ENCODE measurements at places on chromosomes 11 and 22. TPM values are rescaled to one million over a fixed set of nuclear protein-coding genes. Genes with fewer than 3 reads are reported as not detected.

DNA sequence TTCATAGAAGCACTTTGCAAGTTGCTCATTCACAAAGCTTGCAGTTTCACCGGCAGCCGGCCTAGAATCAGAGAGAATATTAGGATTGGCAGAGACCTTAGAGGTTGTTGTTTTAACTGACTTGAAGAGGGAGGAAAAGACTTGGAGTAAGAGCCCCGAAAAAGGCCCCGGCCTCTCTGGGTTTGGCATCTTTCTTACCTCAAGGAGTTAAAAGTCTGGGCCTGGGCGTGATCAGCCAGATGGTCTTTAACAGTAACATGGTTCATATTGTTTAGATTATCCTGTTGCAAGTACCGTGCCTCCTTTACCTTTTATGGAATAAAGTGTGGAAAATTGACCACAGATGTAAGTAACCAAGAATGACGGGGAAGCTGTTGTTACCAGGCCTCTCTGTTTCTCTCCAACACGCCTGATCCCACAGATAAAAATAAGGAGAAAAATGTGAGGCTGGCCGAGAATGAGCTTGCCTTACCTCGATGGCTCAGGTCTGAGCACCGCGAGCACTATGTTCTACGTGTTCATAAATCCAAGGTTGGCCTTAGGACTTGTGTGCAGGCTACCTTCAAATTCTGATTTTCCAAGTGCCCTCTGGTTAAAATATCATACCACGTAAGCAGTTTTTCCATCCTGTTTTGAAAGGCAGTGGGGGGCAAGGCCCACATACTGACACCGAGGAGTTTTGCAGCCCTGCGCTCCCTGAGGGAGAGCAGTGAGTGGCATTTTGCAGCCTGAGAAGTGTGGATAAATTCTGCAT is 56.4 kb downstream of the PARVA start:
- DNase-seq, result peak; percentile 91

GRCh38 chr11:124867700-124868099 is 2.5 kb downstream of the ROBO3 start:
- DNase-seq, result peak; percentile 39

The C22orf23 gene
- total RNA-seq, result 0.54 TPM

The TSSK2 gene
- total RNA-seq, result not detected

The CSF2RB gene
- 0.98 TPM for total RNA-seq

DNA sequence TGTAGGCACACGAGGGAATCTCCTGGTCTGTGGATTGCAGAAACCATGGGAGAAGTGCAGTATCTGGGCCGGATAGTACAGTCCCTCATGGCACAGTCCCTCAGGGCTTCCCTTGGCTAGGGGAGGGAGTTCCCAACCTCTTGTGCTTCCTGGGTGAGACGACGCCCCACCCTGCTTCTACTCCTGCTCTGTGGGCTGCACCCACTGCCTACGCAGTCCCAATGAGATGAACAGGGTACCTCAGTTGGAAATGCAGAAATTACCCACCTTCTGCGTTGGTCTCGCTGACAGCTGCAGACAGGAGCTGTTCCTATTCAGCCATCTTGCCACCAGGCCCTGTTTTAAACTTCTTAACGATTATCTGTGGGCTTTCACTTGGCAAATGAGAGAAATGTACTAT is 157.2 kb upstream of the CARD18 start:
- DNase-seq, result no peak

The KLHDC7B gene
- total RNA-seq, result 2.4 TPM

GRCh38 chr11:58301576-58301975 is 33.5 kb upstream of the OR10W1 start:
- DNase-seq, result peak; percentile 33

All from fibroblast of the aortic adventitia (primary cell).